ENCODE measurements at places on chromosomes 12 and 14. TPM values are rescaled to one million over a fixed set of nuclear protein-coding genes. Genes with fewer than 3 reads are reported as not detected.

The ZBTB42 gene
- 2.7 TPM for total RNA-seq

The LHX5 gene
- 1.8 TPM for total RNA-seq

DNA sequence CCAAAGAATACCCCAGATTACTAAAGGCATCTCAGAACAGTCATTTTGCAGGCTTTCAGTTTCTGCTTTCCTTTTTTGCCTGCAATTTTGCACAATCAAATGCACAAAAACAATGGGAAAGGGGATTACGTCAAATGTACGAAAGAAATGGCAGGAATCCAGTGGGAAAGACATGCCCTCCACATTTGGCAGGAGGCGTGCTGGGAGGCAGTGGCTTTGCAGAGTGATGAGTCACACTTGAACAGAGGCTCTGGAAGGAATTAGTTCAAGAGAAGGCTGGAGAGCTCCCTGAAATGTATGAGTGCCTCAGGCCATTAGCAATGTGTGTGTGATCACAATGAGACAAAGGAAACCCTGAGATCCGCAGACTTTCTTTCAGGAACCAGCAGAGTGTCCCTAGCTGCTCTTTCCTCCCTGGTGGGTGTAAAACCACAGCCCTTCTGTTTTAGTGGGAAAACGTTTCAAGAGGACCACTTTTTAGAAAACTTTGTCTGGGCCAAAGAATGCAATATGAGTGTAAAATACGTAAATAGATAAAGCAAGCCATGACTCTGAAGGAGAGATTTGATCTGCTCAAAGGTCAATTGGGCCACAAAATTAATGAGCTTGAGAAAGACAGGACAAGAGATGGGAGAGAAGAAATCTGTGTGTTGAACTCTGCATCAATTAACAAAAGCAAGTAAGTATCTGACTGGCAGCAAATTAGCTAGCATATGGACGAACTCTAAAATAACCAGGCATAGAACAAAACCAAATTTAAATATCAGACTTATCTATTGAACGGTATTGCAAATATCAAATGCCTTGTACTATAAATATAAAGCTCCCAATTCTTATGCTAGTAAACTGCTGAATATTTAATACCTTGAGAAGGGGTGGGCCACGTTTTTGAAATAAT is 155.4 kb upstream of the PDE3A start:
- H3K4me1 ChIP-seq, result peaks cover 30% of the 10 kb centered on the region
- H3K27me3 ChIP-seq, result no peaks in the 10 kb centered on the region
- peak overlapping the region; percentile 57 for H3K4me3 ChIP-seq
- H3K36me3 ChIP-seq, result peaks cover 5% of the 10 kb centered on the region
- peak; percentile 37 for DNase-seq

- H3K4me3 ChIP-seq, result no peak overlapping the region
- no peaks in the 10 kb centered on the region for H3K36me3 ChIP-seq
- H3K27me3 ChIP-seq, result no peaks in the 10 kb centered on the region
- no peak for DNase-seq
Measured at GRCh38 chr14:74568911-74569310, 43.1 kb downstream of the LTBP2 start.

The TMEM121 gene
- 12.3 TPM for total RNA-seq

- no peaks in the 10 kb centered on the region for H3K27me3 ChIP-seq
- H3K4me3 ChIP-seq, result no peak overlapping the region
- no peaks in the 10 kb centered on the region for H3K36me3 ChIP-seq
- DNase-seq, result no peak
- no peak overlapping the region for H3K27ac ChIP-seq
- no peaks in the 10 kb centered on the region for H3K4me1 ChIP-seq
Measured at GRCh38 chr14:67856827-67857226, 37.2 kb downstream of the RAD51B start.

DNA sequence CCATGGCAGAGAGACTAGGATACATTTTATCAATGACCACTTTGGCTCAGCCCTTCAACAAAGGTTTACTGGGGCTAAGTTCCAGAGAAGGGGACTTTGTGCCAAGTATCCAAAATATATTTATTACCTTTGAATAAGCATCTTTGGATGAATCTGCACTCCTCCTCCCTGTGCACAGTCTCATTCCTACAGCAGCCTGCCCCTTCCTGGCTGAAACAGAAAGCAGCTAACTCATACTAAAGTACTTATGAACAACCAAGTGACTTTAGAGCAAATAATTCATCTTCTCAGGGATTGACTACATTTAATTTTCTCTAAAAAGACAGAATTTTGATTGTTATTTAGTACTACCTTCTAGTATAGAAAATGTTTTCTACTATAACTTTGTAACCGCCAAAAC is 47.8 kb upstream of the ETV6 start:
- DNase-seq, result no peak
- H3K27me3 ChIP-seq, result no peaks in the 10 kb centered on the region
- H3K4me3 ChIP-seq, result no peak overlapping the region
- H3K4me1 ChIP-seq, result peaks cover 5% of the 10 kb centered on the region
- H3K27ac ChIP-seq, result no peak overlapping the region

The SMOC1 gene
- total RNA-seq, result 189 TPM

DNA sequence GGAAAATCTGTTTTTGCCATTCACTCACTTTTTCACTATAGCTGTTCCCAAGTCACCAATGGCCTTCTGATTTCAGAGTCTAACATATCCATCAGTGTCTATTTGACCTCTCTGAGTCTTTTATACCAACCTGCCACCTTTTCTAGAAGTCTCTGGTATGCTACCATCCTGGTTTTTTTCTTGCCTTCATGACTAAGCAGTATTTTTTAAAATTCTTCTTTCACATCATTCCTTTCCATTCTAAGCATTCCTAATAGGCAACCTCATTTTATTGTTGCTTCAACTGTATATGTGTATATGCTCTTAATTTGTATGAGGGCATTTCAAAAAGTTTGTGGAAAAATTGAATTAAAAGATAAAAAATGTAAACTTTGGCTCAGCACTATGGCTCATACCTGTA is 5.0 kb downstream of the IRAK4 start:
- H3K36me3 ChIP-seq, result no peaks in the 10 kb centered on the region
- peaks cover 7% of the 10 kb centered on the region for H3K4me1 ChIP-seq
- no peak for DNase-seq
- H3K4me3 ChIP-seq, result no peak overlapping the region
- no peak overlapping the region for H3K27ac ChIP-seq

- no peaks in the 10 kb centered on the region for H3K4me1 ChIP-seq
- H3K36me3 ChIP-seq, result no peaks in the 10 kb centered on the region
- no peak overlapping the region for H3K27ac ChIP-seq
- DNase-seq, result no peak
- H3K27me3 ChIP-seq, result peaks cover 20% of the 10 kb centered on the region
- no peak overlapping the region for H3K4me3 ChIP-seq
Measured at GRCh38 chr12:77131977-77132490, 66.7 kb upstream of the E2F7 start.

GRCh38 chr12:62930546-62931425 is 4.2 kb downstream of the PPM1H start:
- peaks cover 12% of the 10 kb centered on the region for H3K4me1 ChIP-seq
- H3K27me3 ChIP-seq, result peaks cover 66% of the 10 kb centered on the region
- no peak overlapping the region for H3K27ac ChIP-seq
- no peaks in the 10 kb centered on the region for H3K36me3 ChIP-seq
- no peak for DNase-seq
- H3K4me3 ChIP-seq, result peak overlapping the region; percentile 4

The CMA1 gene
- total RNA-seq, result not detected

DNA sequence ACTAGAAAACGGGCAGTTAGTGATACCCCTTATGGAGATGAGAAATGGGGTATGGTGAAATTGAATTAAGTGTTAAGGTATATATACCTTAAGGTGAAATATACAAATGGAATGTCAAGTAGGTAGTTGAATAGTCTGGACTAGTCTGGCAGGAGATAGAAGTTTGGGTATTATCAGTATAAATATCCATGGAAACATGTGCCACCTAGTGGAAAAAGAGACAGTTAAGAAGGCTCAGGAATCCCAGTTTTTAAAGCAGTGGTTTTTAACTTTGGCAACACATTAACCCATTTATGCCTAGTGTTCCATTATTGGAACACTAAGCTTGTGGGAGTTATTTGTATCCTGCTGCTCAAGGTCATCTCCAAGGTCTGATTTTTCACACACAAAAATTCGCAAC is 38.6 kb upstream of the TPH2 start:
- H3K36me3 ChIP-seq, result peaks cover 8% of the 10 kb centered on the region
- H3K4me3 ChIP-seq, result no peak overlapping the region
- no peak for DNase-seq
- no peaks in the 10 kb centered on the region for H3K4me1 ChIP-seq
- no peaks in the 10 kb centered on the region for H3K27me3 ChIP-seq

The AMN gene
- 0.23 TPM for total RNA-seq

The LTB4R2 gene
- 9.4 TPM for total RNA-seq

DNA sequence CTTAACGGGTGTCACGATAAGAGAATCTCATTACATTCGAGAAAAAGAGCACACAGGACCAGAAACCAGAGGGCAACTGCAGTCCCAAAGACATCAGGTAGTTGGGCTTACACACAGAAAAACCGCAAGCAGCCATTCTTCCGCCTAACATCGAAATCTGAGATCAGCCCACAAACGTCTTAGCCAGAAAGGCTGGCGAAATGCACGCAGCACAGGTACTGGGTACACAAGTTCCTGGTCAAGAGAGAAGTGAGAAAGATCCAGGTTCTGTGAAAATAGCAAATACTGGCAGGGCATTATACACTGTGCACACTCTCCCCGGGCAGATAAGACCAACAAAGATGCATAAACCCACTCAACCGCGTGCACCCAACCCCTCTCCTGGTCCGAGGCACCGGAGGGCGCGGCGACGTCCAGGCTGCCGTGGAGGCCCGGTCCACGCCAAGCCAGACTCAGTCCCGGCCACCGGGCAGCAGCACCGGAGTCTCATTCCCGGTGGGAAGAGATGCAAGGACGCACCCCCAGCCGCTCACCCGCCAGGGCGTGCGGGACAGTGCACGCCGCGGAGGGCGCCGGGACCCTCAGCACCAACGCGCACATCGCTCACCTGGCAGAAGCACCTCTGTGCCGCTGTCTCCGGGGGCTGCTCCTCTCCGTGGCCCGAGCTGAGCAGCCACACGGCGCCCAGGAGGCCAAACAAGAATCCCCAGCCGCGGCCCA is 437 bp downstream of the ERO1A start:
- H3K27me3 ChIP-seq, result no peaks in the 10 kb centered on the region
- H3K4me3 ChIP-seq, result peak overlapping the region; percentile 96
- H3K4me1 ChIP-seq, result peaks cover 23% of the 10 kb centered on the region
- no peak overlapping the region for H3K27ac ChIP-seq

GRCh38 chr12:52119398-52120254 is 40.1 kb downstream of the SMIM41 start:
- H3K36me3 ChIP-seq, result no peaks in the 10 kb centered on the region
- H3K27me3 ChIP-seq, result peaks cover 15% of the 10 kb centered on the region
- H3K4me3 ChIP-seq, result no peak overlapping the region
- H3K4me1 ChIP-seq, result peaks cover 32% of the 10 kb centered on the region
- H3K27ac ChIP-seq, result peak overlapping the region; percentile 27

The RNASE7 gene
- total RNA-seq, result not detected

DNA sequence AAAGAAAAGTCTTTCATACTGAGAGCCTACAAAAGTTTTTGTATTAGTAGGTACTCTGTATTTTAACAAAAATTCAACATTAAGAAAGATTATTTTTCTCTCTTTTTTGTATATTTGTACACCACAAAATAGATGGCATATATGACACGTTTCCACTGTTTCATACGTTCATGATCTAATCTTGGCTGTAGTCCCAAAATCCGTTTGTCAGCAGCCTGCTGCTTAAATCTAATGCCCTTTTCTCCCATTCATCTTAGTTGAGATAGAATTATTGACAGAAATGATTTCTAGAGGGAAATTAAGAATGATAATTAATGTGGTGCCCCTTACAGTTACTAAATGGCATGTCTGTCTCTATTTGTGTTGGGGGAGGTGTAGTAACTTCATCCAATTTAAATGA is 140.7 kb upstream of the NOVA1 start:
- H3K36me3 ChIP-seq, result peaks cover 2% of the 10 kb centered on the region
- H3K27ac ChIP-seq, result no peak overlapping the region
- DNase-seq, result no peak
- no peaks in the 10 kb centered on the region for H3K4me1 ChIP-seq
- H3K4me3 ChIP-seq, result no peak overlapping the region
- no peaks in the 10 kb centered on the region for H3K27me3 ChIP-seq

The SEL1L gene
- 47.0 TPM for total RNA-seq

GRCh38 chr12:116515684-116516083 is 43.5 kb upstream of the MAP1LC3B2 start:
- peaks cover 2% of the 10 kb centered on the region for H3K4me1 ChIP-seq
- H3K27me3 ChIP-seq, result peaks cover 3% of the 10 kb centered on the region
- H3K27ac ChIP-seq, result no peak overlapping the region
- no peak for DNase-seq
- no peaks in the 10 kb centered on the region for H3K36me3 ChIP-seq

DNA sequence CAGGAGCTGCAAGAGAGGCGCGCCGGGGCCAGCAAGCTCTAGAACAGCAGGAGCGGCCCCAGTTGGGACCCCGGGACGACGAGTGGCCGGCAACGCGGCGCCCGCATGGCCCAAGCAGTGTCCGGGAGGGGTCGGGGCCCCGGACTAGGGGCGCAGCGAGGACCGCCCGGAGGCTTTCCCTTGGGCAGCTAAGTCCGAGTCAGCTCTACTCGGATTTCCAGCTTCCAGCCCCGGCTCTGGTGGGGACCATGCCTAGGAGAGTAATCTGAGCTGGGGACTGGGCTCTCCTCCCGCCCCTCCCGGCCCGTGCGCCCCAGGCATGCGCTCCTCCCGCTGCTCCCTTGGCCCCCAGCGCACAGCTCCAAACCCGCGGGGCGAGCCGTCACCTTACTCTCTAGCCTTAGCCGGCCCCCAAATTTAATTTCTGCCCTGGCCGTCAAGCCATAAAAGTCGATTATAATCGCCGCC is 41.6 kb upstream of the CAPRIN2 start:
- H3K27ac ChIP-seq, result no peak overlapping the region
- DNase-seq, result no peak
- no peaks in the 10 kb centered on the region for H3K36me3 ChIP-seq
- H3K27me3 ChIP-seq, result peaks cover 34% of the 10 kb centered on the region
- H3K4me3 ChIP-seq, result peak overlapping the region; percentile 87

DNA sequence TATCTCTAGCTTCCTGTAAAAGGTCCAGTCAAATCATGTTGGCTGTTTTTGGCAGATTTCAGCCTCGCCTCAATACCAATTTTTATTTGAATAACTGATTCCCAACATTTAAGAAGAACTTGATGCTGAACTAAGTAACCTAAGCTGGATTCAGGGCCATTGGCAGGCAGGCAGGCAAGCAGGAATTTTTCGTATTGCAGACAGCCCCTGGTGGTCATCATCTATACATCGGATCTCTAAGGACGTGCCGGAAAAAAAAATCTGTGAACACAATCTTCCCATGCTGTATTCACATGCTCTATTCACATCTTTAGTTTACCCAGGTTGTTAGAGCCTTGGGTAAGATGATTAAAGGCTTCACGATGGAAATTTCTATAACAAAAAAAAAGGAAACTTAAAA is 7.0 kb downstream of the VCPKMT start:
- H3K36me3 ChIP-seq, result peaks cover 14% of the 10 kb centered on the region
- peaks cover 4% of the 10 kb centered on the region for H3K4me1 ChIP-seq
- H3K27me3 ChIP-seq, result no peaks in the 10 kb centered on the region
- H3K4me3 ChIP-seq, result peak overlapping the region; percentile 41

The PRIMA1 gene
- total RNA-seq, result 2.1 TPM

The PTPN21 gene
- total RNA-seq, result 25.3 TPM

GRCh38 chr14:62187265-62187664 is 425.0 kb downstream of the SNAPC1 start:
- H3K27me3 ChIP-seq, result peaks cover 24% of the 10 kb centered on the region
- H3K4me1 ChIP-seq, result no peaks in the 10 kb centered on the region
- no peaks in the 10 kb centered on the region for H3K36me3 ChIP-seq
- no peak for DNase-seq

The DGKA gene
- 17.1 TPM for total RNA-seq

The C1QL4 gene
- 0.63 TPM for total RNA-seq
